ENCODE measurements at places on chromosomes 12 and 14. TPM values are rescaled to one million over a fixed set of nuclear protein-coding genes. Genes with fewer than 3 reads are reported as not detected.

Gene FICD
- total RNA-seq = 20.9 TPM

Gene TAS2R13
- total RNA-seq = 6.2 TPM

Gene RNASE3
- 12.2 TPM for total RNA-seq

DNA sequence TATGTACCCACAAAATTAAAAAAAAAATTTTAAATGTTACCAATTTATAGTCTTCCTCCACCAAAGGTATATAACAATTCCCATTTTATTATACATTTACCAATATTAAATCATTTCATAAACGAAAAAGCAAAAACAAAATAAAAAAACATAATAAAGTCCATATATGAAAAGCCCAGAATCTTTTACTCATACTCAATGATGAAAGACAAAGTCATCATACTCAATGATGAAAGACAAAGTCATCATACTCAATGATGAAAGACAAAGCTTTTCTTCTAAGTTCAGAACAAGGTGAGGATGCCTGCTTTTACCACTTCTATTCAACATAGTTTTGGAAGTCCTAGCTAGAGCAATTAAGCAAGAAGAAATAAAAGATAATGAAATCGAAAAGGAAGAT lies 28.1 kb downstream of the TMEM116 start:
- DNase-seq = no peak
- H3K27ac ChIP-seq = no peak overlapping the region

GRCh38 chr14:74648601-74649000 lies 36.6 kb upstream of the LTBP2 start:
- no peaks in the 10 kb centered on the region for H3K27me3 ChIP-seq
- no peak for DNase-seq
- H3K4me3 ChIP-seq = no peak overlapping the region
- no peaks in the 10 kb centered on the region for H3K4me1 ChIP-seq
- no peak overlapping the region for H3K27ac ChIP-seq

DNA sequence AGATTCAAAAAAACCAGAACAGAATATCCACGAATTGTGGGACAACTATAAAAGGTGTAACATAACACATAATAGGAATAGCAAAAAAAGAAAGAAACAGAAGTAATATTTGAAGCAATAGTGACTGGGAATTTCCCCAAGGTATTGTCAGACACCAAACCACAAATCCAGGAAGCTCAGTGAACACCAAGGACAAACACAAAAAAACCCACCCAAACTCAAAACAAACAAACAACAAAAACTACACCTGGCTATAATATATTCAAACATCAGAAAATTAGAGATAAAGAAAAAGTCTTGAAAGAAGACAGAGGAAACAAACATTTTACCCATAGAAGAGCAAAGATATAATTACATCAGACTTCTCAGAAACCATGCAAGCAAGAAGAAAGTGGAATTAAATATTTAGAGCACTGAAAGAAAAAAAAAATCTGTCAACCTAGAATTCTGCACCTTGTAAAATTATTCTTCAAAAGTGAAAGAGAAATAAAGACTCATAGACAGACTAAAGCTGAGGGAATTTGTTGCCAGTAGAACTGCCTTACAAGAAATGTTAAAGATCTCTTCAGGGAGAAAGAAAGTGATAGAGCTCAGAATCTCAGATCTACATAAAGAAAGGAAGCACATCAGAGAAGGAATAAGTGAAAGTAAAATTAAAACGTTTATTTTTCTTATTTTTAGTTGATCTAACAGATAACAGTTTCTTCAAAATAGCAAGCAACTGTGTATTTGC lies 12.1 kb upstream of the HMGA2 start:
- H3K27me3 ChIP-seq = no peaks in the 10 kb centered on the region
- no peaks in the 10 kb centered on the region for H3K4me1 ChIP-seq
- no peak overlapping the region for H3K27ac ChIP-seq
- DNase-seq = no peak
- no peaks in the 10 kb centered on the region for H3K36me3 ChIP-seq
